H1 (cell line): ENCODE measurements at places on chromosomes 5 and 9.

DNA sequence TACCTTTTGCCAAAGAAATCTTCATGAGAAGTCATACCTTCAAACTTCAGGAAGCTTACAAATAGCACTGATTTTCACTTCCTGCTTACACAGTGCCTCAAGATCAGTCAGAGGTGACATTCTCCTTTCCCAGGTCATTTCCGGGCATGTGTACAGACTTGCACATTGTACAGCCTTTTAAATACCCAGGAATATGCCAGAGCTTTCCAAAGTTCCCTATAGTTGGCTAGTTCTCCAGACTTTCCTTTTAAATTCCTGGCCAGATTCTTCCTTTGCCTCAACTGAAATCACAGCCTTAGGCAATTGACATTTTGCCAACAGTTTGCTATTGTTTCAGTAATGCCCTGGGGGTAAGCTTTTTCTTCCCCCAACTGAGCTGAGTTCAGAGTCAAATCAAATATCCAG lies 47.2 kb downstream of the RFX3 start:
- no peak for DNase-seq

DNA sequence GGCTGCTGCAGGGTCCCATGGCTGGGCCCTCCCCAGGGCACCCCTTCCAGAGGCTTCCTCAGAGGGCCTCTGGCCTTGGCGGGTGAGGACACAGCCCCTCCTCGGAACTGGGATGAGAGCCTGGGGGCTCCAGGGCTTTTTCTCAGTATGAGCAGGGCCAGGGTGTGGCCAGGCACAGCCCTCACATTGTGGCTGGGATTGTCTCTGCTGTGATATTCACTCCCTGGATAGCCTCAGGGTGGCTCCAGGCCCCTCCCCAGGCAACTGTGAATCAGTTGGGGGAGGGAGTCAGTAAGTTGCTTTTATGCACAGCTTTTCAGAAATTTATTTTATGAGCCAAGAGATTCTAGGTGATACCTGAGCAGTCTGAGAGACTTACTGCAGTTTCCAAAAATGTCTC lies 135.7 kb downstream of the CACNA1B start:
- no peak for DNase-seq

DNA sequence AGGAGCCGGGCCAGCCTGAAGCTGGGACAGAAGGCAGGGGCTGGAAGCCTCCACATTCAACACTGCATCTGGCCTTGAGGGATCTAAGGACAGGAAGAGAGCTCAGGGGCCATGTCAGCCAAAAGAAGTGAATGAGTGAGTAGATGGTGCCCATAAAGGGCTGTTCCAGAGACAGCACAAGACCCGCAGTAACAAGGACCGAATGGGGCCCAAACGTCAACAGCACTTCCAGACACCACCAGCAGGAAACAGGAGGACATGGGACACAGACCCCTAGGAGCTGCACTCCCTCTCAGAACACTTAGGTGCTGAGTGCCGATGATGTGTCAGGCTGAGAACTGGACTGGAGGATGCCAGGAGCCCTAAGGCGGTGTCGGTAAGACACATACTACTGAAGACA lies 114.8 kb upstream of the FAM120A start:
- DNase-seq = no peak

GRCh38 chr9:134518004-134518606 lies 123.5 kb upstream of the COL5A1 start:
- DNase-seq = no peak

DNA sequence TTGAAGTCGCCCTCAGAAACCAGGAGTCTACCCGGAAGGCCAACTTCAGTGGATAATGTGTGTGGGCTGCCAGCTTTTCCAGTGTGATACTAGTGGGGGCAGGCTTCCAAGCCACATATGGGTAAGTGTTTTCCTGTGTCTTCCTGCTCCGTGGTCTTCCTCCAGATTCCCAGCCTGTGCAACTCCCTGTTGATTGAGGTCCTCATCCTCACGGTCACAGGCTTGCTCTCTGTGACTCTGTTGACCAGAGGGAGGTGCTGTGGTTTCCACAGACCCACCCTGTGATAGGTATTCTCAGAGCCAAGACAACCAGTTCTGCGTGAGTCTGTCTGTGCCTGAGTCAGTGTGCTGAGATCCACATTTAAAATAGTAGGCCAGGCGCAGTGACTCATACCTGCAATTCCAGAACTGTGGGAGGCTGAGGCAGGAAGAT lies 388.0 kb upstream of the IRX2 start:
- no peak for DNase-seq

- no peak for DNase-seq
Measured at GRCh38 chr9:26748449-26749058, 144.0 kb downstream of the CAAP1 start.

DNA sequence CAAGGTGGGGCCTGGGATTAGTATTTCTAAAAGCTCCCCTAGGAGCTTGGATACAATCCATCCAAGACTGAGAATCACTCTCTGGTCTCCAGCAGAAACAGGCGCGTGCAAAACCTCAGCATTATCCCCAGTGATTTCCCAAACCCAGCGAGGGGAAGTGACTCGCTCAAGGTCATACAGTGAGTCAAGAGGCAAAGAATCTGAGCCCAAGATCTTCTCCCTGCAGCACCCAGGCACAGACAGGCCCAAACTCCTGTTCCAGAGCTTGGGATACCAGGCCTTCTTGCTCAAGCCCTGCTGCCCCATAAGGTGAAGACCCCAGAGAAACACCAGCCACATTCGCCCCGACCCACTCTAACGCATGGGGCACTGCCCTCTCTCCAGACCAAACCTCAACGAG lies 33.2 kb downstream of the SHB start:
- DNase-seq = no peak

DNA sequence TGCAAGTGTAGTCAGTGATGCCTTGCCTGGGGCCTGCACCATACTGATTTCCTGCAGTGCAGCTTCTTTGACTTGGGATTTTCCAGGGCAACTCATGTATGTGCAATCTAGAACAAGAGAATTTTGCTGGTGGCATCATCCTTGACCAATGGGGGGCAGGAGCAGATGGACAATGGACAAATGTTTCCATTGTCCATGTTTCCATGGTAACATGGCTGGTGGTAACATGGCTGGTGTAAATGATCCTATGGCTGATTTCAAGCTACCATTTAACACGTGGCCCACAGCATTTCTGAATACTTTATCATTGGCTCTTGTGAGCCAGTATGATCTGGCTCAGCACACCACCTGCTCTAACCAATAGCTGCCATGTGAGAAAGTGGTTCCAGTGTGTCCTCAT lies 130.1 kb upstream of the OSMR start:
- DNase-seq = no peak

- DNase-seq = no peak
Measured at GRCh38 chr5:10534561-10535530, 29.0 kb upstream of the ANKRD33B start.

DNA sequence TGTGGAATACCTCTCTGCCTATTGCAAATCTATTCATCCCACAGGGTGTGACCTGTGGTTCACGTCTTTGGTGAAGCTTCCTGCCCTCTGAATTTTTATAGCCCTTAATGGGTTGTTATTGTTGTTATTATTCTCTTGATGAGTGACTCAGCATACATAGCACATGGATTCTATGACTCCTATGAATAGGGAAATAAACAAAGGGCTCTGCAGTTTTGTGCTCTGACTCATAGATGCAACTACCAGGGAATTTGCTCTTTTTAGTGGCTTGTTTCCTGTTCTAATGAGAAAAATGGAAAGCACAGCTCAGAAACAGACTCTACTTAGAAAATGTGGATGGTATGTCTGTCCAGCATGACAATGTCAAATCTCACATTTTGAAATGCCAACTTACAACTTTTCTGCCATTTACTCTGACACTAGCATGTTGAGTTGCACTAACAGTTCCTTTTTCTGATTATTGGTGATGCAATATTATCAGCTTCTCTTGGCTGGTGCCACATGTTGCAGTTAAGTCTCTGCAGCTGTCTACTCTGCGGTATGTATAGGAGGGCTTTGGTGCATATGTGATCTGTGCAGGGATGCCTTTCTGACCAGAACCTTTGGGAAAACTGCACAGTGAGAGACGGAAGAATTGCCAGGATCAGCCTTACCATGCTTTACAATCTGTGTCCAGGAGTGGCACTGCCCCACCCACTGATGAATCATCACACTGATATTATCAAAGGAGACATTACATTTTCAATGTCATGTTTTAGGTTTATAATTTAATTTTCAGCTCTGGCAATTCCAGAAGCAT lies 996.4 kb upstream of the WWC1 start:
- DNase-seq = no peak

GRCh38 chr9:112029921-112030444 lies 133.4 kb downstream of the UGCG start:
- DNase-seq = no peak

DNA sequence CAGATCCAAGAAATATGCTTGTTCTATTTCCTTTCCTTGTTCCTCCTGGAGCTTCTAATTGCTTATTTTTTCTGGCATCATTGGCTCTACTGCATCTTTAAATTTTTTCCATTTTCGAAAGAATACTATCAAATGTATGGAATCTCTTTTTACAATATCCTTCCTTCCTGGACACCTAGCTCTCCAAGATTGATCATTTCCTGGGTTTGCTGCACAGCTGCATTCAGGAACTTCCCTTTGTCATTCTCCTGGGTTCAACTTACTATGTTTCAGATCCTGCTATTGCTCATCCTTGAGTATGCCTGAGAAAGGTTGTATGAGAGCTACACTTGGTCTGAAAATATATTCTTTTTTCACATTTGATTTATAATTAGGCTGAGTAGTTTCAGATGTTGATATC lies 73.7 kb upstream of the ERCC6L2 start:
- no peak for DNase-seq

DNA sequence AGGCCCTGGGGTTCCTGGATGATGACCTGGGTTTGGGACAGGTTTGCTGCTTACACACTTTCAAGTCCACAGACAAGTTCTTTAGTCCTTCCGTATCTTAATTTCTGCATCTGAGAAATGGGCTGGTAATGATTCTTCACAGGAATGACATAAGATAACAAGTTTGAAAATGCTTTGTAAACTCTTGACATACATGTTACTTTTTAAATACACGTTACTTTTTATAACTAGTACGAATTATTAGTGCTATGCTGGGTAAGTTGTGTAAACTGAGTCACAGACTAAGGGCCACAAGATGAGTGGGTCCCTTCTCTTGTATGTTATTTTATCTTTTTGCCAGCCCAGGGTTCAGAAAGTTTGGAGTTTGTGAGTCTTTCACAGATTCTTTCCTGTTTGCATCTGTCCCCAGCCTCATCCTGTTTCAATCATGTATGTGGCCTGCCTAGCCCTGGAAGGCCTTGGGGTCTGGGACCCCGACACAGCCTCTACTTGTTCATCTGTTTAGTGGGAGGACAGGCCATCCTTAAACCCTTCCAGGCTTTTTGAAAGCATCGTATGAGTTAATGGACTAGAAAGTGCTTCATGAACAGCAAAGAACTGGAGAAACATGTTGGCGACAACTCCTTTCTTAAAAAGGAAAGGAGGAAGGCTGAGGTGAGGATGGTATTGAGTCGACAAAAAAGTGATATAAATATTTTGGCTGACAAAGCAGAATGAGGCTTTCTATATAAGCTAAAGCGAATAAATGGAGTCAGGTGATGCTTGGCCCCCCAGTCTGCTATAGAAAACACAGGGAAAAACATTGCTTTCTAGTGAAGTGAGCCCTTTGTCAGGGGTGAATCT lies 9.3 kb downstream of the ZNF618 start:
- DNase-seq = no peak
